ENCODE measurements at places on chromosomes 5 and 9. TPM values are rescaled to one million over a fixed set of nuclear protein-coding genes. Genes with fewer than 3 reads are reported as not detected.

SPINK4 gene
- 129 TPM for polyA plus RNA-seq

FAT2 gene
- not detected for polyA plus RNA-seq

KIF4B gene
- not detected for polyA plus RNA-seq

DNA sequence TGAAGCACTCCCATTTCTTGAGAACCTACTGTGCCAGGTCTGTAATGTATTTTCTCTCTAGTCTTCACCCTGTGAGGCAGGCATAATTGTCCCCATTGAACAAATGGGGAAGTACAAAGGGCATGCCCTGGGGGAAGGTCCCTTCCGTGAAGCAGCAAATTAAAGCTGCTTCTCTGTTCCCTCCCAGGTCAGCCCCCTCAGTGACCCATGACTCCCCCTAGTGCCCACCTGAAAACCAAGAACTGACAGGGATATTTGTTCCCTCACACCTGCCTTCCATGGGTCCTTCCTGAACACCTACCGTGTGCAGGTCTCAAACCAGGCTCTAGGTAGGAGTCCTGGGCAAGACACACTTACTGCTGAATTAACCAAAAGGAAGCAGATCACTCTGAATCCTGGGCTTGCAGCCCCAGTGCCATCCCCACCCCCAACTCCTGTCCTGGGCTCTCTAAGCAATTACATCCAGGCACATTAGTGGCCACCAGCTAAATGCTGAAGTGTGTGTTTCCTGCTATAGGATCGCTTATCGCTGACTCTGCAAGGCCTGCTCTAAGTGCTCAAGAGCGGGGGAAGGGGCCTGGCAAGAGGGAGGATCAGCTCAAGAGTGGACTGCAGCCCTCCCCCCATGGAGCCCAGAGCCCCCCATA, 254.8 kb downstream of the CDK5RAP2 start:
- no peak for DNase-seq

GRCh38 chr5:6673963-6674362, 39.3 kb upstream of the TENT4A start:
- no peak for DNase-seq

All from aorta (tissue), 5 donors.